ENCODE measurements at places on chromosomes 11 and 22.

DNA sequence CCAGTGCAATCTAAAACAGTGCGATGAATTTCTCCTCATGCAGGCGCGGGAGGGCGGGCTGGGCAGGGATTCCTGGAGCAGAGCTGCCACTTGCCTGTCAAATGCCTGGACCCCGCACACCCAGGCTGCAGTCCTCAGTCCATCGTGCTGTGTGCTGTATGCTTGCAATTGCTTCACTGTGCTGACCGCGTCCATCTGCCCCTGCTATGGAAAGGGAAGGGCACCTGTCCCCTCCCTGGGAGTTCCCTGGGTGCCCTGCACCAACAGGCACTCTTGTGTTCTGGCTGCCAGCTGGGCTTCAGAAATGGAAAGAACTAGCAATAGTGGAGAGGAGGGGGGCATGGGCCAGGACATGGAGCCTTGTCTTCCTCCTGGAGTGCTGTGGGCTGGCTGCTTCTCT is 185.4 kb upstream of the B3GAT1 start:
- DNase-seq: no peak

- DNase-seq: no peak
Observed at GRCh38 chr11:117425679-117426296, 98.1 kb downstream of the CEP164 start.

GRCh38 chr22:31284281-31285155 is 7.8 kb downstream of the PIK3IP1 start:
- no peak for DNase-seq

- DNase-seq: no peak
Observed at GRCh38 chr11:115674937-115675544, 170.8 kb upstream of the CADM1 start.

DNA sequence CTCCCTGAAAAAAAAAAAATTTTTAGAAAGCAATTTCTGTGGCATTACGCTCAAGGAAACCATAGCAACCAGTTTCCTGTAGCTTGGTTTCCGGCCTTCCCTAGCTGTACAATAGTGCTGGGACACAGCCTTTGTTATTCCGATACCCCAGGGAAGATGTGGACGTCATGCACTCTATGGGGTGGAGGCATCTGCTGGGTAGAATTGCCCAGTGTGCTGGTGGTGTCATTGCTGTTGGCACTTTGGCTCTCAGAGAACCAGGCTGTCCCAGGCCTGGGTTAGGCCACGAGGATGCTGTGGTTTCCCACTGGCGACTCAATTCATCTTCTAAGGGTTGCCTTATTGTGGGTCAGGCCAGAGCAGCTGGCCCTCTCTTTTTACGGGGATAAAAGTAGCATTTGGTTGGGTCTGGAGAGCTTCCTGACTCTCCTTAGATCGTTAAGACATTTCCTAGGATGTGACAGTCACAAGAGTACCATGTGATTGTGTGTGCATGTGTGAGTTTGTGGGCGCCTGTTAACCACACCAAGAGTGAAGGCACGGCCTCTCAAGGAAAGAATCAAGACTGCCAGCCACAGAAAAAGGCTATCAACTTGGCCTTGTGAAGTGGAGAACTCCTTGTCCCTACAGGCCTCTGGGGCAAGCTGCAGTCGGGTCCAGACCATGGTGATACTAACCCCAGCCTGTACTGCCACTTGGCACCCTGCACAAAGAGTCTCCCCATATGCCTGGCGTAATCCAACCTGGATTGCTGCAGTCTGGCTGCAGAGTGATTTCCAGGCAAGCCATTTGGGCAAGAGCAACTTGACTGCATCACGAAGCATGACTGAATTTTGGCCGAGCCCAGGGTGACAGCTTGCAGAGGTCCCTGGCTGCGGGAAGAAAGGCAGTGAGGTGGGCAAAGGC is 35.9 kb upstream of the NAV2 start:
- no peak for DNase-seq

GRCh38 chr22:29275167-29275566 is 7.1 kb downstream of the EWSR1 start:
- DNase-seq: no peak

GRCh38 chr11:12682737-12683500 is 8.7 kb downstream of the TEAD1 start:
- no peak for DNase-seq

GRCh38 chr11:85787168-85787567 is 23.8 kb downstream of the SYTL2 start:
- DNase-seq: no peak

- DNase-seq: no peak
Observed at GRCh38 chr22:25148149-25148691, 51.4 kb upstream of the CRYBB3 start.

GRCh38 chr11:680476-680875 is 14.5 kb downstream of the DEAF1 start:
- DNase-seq: no peak

- no peak for DNase-seq
Observed at GRCh38 chr11:100892886-100893285, 205.8 kb downstream of the ARHGAP42 start.

- no peak for DNase-seq
Observed at GRCh38 chr22:20536590-20537324, 29.3 kb downstream of the MED15 start.

GRCh38 chr11:82871646-82872045 is 28.6 kb downstream of the PRCP start:
- DNase-seq: no peak

DNA sequence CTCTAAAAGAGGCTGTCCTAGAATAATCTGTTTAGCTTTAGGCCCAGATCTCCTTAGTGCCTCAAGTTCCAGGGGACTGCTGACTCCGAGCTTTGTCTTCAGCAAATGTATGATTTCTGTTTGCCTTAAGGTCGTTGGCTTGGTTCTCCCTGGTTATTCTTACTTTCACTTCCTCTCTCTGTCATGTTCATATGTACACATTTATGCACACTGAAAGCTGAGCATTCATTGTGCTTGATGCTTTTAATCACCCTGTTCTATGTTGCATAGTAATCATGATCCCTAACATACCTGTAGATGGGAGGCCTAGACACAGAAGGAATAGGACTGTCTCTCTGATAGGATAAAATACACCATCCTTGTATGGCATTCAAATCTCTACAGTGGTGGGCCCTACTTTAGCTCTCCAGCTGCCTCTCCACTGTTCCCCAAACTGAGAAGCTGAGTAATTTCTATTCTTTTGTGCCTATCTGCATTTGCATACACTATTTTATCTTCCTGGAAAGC is 7.2 kb downstream of the PPFIBP2 start:
- no peak for DNase-seq

DNA sequence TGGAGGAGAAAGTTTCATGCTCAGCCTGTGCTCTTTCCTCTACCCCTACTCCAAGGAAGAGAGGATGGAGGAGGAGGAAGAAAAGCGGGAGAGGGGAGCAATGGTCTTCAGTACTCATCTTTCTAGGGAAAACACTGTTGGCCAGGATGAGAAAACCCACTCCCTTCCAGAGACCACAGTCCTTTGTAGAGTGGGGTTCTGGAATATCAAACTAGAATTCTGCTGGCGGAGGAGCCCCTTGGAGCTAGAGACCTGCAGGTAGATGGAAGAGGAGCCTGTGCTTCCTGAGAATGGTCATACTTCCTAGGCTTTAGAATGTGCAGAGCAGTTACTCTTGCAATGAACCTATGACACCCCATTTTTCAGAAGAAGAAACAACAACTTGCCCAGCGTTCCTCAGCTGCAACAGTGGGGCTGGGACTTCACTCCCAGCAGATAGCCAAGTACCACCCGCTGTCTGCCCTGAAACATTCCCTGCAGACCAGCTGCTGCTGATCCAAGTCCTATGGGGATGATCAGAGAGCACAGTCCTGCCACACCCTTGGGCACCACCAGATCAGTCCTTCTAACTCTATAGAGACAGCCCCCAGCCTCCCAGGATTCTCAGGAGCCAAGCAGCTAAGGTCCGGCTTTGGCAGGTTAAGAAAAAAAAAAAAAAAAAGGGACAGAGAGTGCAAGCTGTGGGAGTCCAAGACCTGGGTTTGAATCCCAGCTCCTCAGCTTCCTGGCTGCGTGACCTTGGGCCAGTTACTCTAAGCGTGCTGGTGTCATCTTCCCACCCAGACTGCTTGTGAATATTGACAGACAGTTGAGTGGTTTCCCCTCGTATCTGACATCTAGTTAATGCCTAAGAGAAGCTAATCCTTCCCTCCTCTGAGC is 664 bp downstream of the PTGDR2 start:
- no peak for DNase-seq
